NCI-H187 (cell line): ENCODE measurements at places on chromosomes 3 and 15.

DNA sequence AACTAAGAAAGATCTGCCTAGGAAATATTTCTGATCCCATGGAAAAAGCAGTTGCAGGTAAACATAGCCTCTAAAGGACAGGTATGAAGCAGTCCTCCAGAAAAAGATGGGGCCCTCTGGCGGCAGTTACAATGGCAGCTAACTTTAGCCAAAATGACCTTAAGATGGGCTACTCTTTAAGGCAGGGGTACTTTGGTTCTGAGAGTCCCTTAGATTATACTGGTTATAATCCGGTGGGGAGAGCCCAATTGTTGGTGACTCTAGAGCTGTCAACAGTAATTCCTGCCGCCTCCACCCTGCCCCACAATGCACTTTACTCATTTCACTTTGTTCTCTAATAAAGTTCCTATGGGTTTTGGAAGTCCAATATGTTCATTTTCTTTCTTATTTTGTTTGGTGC lies 412.8 kb upstream of the WNT5A start:
- DNase-seq: no peak

- no peak for DNase-seq
Observed at GRCh38 chr3:149018247-149018646, 26.9 kb downstream of the GYG1 start.

GRCh38 chr3:128321418-128321817 lies 145.3 kb downstream of the DNAJB8 start:
- DNase-seq: no peak

DNA sequence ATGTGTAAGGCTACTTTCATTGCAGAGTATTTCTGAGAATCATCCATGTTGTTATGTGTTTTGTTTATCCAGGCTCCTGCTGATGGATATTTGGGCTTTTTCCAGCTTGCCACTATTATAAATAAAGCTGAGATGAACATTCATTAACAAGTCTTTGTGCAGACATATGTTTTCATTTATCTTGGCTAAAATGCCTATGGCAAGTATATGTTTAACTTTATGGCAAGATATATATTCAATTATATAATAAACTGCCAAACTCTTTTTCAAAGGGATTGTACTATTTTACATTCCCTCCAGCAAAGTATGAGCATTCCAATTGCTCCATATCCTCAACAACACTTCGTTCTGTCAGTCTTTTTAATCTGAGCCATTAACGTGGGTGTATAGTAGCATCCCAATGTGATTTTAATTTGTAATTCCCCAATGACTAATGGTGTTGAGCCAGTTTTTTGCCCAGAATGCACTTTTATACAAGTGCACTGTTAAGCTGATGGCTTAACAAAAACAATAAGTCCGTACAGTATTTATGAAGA lies 452.4 kb downstream of the SHQ1 start:
- no peak for DNase-seq

DNA sequence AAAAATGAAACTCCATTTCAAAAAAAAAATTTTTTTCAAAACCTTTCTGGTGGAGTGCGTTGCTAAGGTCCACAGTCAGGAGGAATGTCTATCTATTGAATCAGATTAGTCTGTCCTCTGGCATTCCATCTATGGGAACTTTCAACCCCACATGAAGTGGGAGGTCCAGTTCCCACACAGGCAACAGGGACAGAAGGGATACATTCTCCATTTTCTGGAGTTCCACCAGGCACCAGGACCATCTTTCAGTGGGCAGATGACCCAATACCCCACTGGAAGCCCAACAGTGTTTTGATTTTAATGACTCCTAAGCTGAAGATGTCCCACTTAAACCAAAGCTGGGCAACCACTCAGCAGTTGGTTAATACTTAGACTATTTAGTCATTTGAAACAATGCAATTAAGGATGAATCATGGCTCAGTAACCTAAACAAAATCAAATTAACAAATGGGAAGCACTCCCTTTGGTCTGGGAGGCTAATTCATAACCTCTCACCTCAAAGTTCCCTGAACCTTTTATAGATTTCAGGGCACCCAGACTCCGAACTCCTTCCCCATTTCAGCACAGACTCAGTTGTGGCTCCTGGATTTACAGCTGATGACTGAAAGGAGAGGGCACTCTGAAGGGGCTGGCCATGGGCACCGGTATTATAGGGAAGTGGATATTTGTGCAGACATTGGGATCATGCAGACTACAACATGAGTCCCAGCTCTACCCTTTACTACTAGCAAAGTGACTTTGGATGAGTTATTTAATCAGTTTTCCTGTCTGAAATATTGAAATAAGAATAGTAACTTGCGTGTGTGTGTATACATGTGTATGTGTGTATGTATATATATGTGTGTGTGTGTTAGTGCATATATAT lies 264.3 kb upstream of the LRTM1 start:
- no peak for DNase-seq

DNA sequence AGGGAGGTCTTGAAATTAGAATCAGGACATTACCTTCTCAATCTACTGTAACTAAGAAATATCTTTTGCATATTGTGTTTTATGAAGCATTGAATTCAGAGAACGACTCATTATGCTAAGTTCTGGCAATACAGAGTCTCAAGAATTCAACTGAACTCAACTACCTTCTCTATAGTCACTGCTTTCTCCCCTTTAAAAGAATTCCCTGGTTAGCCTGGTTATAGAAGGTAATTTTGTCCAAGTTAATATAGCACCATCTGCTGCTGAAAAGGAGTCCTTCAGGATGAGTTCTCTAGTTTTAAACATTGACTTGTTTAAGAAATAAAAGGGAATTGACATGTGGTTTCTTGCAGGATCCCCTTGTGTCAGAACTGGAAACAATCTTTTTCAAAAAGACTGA lies 60.2 kb downstream of the IL16 start:
- no peak for DNase-seq

- DNase-seq: no peak
Observed at GRCh38 chr3:139770577-139770976, 92.8 kb upstream of the NMNAT3 start.

DNA sequence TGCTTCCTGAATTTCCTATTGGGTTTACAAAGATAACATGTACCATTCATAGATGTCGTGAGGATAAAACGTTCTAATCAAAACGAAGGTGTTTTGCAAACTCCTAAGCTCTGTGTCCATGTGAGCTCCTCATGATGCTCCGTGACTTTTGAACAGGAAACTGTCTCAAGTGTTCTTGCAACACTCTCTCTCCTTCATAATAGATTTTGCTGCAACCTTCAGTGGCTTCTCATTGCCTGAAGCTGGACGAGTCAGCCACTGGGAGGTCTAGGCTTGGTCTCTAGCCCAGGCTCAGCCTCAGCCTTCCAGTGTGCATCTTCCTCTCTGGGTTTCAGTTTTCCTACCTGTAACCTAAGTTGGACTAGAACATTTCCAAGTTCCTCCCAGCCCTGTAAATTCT lies 18.7 kb upstream of the BCL2A1 start:
- DNase-seq: no peak

DNA sequence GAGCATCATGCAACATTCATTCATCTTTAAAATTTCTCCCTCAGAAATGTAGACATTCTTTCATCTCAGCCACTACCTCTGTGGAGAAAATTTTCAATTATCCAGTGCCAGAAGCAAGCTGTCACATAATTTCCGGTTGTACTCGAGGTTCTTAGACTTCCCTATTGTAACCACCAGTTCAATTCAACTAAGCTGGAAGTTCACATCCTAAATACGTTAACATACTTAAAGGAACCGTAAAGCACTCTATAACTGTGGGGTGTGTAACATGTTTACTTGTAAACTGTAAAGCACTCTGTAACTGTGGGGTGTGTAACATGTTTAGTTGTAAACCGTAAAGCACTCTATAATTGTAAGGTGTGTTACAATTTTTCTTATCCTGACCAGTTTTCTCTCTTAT lies 150.3 kb downstream of the PLCL2 start:
- no peak for DNase-seq

DNA sequence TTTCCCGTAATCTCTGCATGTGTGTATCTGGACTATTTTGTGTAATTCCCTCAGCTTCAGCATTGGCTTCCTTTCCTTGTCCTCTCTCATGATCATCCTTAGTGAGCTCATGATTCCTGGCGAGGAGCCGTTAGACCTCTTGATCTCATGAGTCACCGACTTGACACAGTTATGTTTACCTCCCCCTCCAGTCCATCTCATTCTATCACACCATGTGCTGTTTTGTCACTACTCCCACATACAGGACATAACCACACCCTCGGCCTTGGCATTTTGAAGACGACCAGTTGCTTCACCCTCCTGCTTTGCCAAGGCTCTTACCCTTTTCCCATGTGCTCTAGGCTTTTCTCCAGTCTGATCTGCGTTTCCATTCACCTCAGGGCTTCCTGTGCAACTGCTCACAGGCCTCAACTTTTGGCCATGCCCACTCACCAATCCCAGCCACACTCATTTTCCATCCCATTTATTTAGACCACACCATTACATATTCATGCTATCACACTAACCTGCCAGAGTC lies 41.5 kb downstream of the CP start:
- DNase-seq: no peak

DNA sequence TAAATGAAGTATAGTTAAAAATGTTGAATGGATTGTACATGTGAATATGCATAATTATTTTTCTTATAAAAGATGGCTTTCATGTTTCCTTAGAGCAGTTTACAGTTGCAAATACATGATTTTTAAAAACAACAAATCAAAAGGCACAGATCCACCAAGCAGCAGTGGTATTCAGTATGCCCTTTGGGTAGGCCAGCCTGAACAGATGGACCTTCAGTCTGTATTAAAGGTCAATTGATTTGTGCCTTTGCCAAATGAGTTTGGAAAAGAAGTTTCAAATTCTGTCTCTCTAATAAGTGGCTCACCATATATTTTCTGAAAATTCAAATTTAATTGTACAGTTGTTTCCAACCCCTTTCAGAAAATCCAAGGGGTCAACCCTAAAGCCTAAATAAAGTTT lies 477.1 kb downstream of the NSUN3 start:
- DNase-seq: no peak

- no peak for DNase-seq
Observed at GRCh38 chr3:89957451-89957850, 850.0 kb downstream of the EPHA3 start.

DNA sequence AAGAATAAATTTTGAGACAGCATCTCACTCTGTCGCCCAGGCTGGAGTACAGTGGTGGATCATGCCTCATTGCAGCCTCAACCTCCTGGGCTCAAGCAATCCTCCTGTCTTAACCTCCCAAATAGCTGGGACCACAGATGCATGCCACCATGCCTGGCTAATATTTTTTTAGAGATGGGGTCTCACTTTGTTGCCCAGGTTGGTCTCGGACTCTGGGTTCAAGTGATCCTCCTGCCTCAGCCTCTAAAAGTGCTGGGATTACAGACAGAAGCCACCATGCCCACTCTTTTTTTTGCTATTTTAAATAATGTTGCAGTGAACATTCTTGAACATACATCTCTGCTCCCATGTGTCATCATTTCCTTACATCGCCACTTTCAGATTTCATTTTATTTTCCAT lies 6.8 kb upstream of the SLC51B start:
- DNase-seq: no peak

DNA sequence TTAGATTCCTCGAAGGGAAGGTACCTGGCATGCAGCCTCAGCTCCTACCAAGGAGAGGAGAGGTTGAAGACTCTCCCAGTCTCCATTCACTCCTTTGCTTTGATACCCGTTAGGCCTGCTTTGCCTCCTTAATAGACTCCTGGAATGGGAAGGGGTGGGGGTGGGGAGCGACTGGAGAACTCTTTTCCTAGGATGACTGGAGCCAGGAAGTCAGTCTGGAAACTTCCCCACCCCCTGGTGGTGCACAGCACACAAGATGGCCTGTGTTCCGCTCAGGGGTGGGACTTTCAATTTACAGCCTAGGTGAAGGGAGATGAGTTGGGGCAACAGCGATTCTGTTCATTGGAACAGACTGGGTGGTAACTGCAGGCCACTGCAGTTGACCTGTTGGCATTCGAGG lies 21.4 kb upstream of the CELF6 start:
- DNase-seq: no peak

DNA sequence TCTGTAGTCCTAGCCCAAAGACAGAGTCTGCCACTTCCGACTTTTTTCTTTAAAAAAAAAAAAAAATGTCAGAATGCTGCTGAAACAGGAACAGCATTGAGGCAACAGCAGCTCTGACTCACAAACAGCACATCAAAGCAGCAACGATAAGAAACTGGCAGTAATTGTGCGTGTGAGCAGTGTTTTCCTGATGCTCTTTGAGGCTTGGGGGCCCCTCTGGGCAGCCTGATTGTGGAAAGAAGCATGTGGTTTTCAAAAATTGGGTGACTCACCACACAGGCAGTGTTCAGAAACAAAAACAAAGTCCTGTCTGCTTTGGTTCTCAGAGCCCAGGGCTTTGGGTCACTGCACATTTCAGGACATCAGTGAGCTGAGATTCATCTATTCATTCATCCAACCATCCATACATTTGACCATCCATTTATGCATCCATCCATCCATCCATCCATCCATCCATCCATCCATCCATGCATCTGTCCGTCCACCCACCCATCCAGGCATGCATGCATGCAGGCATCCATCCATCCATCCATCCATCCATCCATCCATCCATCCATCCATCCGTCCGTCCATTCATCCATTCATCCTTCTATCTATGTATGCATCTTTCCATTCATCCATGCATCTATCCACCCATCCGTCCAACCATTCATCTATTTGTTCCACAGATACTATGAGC lies 308.4 kb downstream of the RPLP1 start:
- no peak for DNase-seq

DNA sequence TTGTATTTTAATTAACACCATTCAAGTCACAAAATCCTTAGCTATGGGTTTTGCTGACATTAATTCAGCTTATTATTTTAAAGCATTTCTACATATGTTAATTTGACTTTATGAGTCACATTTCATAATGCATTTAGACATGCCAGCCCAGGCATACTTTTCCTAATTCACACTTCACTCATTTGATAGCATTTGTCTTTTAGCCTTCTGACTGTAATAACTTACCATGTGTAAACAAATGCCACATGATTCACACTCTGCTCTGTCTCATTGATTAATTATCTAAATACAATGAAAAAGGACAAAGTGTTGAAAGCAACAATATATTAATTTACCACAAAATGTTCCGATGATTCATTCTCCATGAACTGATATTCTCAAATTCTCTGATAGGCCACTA lies 927.8 kb upstream of the EPHA6 start:
- no peak for DNase-seq

DNA sequence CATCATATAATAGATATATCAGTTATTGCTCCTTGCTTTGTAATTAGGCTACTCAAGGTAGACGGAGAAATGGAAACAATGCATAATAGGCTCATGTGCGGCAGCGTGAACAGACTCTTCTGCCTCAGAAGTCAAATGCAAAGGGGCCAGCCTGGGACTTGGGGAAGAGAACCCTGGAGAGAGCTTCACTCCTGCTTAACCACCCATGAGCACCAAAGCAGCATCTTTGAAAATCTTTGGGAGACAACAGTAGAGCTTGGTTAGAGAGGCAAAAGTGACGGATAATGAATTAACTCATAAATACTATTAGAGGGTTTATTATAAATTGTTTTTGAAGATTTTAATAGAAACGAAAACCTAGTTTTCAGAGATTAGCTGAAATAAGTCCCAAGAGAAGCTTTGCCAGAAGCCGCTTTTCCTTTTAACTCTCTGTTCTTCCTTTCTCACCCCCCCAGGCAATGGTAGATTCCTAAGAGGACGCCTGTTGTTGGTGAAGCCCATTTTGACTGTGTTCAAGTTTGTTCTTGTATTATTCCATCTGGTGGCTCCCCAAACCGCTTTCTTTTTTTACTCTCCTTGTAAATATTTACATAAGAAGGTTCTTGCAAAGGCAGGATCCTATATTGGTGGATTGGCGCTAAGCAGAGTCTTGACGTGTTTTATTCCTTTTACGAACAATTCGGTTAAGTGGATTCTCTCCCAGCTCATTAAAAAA lies 196.0 kb upstream of the TPRG1 start:
- peak; percentile 56 for DNase-seq

GRCh38 chr3:138642226-138642926 lies 33.8 kb downstream of the FAIM start:
- DNase-seq: no peak
